ENCODE measurements at places on chromosomes 13 and 19.
A peak's percentile ranks its signal among the peaks of the same experiment; 100 is the strongest.

DNA sequence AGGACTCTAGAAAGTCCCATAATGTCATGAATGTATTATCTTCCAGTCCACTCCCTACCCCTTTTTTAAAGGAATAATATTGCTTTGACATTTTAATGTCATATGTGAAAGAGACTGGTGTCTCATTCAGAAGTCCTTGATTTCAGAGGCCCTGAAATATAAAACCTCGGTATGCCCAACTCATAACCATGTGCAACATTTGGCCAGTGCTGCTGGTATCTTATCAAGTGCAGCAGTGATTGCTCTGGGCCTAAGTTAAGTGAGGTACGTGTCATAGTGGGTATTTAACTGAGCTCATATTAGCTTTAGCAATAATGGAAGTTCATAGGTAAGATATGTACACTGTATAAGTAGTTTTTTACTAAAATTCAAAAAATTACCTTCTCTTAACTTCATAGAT is 14.7 kb downstream of the TEX30 start:
- no peak for DNase-seq

- DNase-seq = no peak
These were observed 2086.1 kb upstream of the PCDH20 start for GRCh38 chr13:63501702-63502101.

DNA sequence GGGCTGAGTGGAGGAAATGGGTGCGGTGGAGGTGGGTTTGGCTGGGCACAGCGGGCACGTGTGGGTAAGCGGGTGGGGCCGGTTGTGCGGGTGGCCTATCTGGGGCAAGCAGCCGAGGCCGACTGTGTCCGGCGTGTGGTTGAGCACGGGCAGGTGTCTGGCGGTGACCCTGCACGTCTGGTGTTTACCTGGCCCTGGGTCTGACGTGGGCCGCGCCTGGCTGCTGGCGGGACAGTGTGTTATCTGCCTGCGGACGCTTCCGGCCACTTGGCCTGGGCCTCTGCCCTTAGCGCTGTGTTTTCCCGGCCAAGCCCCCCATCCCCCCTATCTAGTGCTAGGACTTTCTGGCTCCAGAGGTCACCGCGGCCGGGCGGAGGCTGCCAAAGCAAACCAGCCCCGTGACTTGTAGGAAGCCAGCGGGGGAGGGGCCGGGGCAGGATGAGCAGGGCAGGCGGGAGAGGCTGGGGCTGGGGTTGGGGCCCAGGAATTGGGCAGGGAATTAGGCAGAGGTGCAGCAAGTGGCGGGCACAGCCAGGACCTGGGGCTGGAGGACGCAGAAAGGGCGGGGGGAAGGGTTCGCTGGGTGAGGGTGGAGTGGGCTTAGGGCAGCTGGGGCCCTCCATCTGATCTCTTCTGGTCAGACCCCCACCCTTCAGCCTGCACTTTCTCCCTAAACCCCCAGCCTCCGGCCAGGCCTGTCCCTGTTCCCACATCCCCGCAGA is 534 bp upstream of the HPN start:
- DNase-seq = peak; percentile 47

DNA sequence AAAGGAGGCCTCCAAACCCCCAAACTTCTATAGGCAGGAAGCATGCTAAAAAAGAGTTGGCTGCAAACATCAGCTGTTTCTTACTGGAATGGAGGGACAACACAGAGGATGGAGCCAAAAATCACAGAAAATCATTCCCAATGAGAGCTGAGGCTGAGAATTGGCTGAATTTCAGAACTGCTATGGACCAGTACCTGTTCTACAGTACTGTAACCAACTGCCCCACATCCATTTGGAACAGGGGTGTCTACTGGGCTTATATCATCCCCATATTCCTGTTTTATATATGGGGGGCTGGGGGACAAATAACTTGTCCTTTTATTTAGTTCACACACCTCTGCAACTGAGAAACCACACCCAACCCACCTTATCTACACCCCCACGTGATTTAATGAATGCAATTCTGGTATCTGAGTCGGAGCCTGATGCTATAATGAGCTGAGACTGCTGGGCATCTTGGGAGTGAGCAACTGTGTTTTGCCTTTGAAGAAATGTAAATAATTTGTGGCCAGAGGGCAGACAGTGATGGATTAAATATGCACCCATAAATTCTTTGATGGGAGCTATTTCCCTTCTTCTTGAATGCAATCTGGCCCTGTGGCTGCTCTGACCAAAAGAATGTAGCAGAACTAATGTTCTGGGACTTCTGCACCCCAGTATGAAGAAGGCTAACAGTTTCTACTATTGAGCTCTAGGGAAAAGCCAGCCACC is 82.6 kb downstream of the TBC1D4 start:
- DNase-seq = no peak

- no peak for DNase-seq
These were observed 19.4 kb downstream of the CLDN10 start for GRCh38 chr13:95571941-95572340.

DNA sequence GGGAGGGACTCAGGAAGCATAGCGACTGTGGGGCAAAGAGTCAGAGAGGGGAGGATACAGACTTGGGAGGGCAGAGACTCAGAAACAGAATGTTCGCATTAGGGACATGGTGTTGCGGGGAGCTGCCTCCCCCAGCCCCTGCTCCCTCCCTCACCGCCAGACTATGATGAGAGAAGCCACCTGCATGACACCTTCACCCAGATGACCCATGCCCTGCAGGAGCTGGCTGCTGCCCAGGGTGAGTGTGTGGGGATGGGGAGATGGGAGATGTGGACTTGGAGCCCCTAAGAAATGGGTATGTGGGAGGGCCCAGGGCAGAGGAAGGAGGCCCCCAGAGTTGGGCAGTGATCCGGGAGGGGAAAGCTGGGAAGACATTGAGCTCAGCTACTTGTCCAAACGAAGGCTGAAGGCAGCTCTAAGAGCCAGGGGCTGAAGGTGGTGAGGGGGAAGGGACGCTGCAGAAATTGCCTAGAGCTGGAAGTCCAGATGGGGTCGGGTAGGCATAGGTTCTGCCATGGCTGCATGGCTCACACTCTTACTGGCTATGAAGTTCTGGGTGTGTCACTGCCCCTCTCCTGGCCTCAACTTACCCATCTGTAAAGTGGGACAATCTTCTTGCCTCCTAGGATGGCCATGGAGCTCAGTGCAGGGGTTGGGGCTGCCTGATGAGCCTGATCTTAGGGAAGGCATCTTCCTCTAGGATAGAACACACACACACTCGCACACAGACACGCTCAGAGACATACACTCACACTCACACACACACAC is 1.4 kb downstream of the SPACA6 start:
- DNase-seq = no peak

GRCh38 chr13:57507752-57508463 is 123.6 kb upstream of the PCDH17 start:
- no peak for DNase-seq

DNA sequence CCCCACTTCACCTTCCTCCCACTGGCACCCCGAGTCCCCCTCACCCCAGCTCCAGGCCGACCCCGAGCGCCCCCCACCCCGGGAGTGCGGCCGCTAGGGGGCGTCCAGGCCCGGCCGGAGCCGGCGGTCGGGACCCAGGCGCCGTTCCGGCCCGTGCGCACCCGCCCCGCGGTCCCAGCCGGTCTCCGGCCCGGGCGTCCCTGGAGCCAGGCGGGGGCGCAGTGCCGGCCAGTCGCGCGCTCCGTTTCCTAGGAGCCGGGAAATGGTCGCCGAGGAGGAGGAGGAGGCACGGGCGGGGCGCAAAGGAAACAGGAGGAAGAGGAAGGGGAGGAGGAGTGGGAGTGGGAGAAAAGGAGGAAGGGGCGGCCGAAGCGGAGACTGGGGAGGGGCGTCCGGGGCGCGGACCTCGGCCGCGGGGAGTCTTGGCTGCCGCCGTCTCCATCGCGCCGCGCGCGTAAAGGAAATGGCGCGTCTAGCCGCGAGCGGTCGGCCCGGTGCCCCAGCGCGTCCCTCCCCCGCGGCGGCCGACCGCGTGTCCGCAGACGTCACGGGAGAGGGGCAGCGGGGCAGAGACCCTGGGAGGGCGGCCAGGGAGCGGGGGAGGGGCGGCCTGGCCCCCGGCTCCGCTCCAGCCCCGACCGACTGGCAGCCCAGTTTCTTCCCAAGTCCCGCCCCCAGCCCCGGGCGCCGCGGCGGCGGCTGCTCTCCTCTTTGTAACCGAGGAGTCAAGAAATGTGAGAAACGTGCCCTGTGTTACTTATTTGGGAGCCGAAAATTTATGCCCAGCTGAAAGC is 1.1 kb upstream of the KCTD15 start:
- DNase-seq = peak; percentile 48

- no peak for DNase-seq
These were observed 14.1 kb upstream of the AMER2 start for GRCh38 chr13:25186187-25186586.

- DNase-seq = no peak
These were observed 112.5 kb downstream of the SOX1 start for GRCh38 chr13:112179421-112179820.

GRCh38 chr19:31518216-31519020 is 169.2 kb upstream of the TSHZ3 start:
- no peak for DNase-seq

DNA sequence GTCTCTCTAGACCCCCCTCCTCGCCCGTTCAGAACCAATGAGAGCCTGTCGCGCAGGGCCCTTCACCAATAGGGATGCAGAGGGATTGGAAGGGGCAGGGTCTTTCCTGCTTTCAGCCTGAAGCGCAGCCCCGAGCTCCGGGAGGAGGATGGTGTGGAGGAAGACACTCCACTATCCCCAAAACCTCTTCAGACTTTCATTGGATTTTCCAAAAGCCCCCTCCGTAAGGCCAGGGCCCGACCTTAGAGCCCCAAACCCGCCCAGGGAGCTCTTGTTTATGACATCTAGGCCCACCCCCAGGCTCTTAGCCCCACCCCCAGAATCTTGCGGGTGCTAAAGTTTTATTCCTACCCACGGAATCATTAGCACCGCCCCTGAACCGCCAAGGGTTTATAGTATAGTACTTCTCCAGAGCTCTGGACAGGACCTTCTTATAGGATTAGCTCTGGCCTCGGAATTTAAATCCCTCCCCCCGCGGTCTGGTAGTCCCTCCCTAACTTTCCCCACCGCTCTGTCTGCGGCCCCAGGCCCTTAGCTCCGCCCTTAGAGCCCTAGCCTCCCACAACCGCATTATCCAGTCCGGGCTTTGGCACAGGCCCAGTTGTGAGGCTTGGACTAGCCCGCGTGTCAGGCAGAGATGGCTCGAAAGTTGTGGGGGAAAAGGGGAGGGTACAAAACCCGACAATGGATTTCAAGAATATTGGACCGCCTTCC is 6.6 kb upstream of the EML2 start:
- DNase-seq = peak; percentile 88

- no peak for DNase-seq
These were observed 448.7 kb upstream of the MIR17HG start for GRCh38 chr13:90898811-90899210.

- no peak for DNase-seq
These were observed 76.3 kb downstream of the MZT1 start for GRCh38 chr13:72651144-72651543.

DNA sequence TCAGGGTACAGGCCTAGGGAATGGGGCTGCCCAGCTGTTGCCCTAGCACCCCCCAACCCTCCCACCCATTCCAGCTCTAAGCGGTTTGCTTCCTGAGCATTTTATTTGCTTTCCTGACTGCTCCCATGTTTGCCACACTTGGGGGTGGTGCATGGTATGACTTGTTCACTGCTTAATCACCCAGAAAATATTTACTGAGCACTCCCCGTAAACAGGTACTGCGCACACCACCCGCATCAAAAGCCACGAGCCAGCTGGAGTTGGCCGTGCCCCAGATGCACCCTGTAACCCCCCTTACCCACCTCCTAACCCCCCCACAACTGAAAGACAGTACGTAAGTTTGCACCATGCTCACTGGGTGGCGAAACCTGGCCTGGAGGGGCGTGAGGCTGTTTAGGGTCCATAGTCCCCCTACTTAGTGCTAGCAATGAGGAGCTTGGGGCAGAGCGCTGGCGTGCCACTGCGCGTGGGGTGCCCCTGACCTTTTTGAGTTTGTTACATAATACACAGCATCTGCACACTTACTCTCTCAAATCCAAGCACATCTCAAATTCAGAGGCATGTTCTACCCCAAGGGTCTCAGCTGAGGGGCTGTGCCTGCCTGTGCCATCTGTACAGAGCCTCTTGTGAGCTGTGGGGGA is 29.8 kb downstream of the DPF1 start:
- no peak for DNase-seq

DNA sequence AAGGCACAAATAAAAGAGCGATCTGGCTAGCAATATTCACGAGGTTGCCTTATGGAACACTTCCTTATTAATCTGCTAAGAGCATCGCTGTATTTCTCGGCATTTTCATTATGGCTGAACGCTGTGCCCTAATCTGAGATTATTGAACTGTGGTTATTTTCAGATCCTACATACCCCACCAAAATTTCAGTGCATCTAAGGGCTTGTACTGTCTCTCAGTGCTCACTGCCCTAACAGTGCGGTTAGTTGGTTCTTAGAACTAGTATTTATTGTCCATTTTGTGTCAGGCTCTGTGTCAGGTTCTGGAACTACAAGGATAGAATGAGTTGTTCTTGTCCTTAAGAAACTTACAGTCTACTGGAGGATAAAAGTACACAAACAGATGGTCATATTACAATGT is 51.6 kb downstream of the FLT3 start:
- no peak for DNase-seq

Measured in activated naive CD4-positive, alpha-beta T cell treated with anti-CD3 and anti-CD28 coated beads, Interleukin-2, amount 10 ng/mL, durations not matched to agents 7 days and 5 days (primary cell).